NCI-H1092 (cell line): ENCODE measurements at places on chromosomes 6 and 20.

DNA sequence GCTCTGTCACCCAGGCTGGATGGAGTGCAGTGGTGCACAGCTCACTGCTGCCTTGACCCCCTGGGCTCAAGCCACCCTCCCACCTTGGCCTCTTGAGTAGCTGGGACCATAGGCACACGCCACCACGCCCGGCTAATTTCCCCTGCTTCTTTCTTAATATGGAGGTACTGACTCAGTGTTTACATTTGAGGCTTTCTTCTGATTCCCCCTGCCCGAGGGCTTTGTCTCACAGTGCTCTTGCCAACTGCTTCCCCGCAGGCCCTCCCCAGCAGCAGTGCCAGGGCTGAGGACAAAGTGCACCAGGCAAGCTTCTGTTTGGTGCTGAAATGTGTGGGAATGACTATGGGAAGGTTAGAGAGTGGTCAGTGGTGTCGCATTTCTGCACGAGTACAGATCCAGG, 34.8 kb downstream of the NR2E1 start:
- no peak for DNase-seq

- DNase-seq: no peak
These were observed 221.4 kb downstream of the PLCB4 start for GRCh38 chr20:9290331-9290730.

GRCh38 chr6:9834233-9834632, 580.6 kb downstream of the TFAP2A start:
- DNase-seq: no peak

GRCh38 chr6:108795814-108796213, 52.4 kb upstream of the ARMC2 start:
- DNase-seq: no peak

- DNase-seq: no peak
These were observed 123.8 kb upstream of the TMEM170B start for GRCh38 chr6:11413728-11414127.

DNA sequence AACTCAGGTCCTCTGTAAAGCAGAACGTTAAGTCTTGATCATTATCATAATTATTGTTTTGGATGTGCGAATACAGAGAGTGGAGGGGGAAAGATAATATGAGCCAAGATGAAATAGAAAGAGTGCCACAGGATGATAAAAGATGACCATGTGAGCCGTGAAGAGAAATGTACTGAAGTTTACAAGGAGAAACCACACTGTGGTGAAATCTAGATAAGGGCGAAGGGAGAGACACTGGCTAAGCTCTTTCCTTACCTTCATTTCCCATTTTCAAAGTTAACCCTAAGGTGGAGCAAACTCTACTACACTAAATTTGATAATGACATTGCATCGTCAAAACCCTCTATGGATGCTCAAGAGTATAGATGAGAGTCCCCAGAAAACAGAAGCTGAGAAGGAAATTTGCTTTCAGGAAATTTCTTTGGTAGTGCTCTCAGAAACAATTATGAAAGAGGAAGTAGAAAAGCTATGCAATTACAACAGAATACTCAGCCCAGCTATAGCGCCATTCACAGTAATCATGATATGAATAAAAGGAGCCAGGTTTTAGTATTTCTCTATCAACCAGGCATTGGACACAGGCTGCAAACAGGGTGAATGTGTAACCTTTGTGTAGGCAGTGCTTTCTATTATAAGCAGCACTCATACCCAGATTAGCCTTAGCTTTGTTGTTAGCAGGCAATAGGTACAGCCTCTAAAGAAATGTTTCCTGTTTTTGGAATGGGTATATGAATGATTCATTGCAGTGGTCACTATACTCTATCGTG, 1080.7 kb downstream of the GRIK2 start:
- no peak for DNase-seq

DNA sequence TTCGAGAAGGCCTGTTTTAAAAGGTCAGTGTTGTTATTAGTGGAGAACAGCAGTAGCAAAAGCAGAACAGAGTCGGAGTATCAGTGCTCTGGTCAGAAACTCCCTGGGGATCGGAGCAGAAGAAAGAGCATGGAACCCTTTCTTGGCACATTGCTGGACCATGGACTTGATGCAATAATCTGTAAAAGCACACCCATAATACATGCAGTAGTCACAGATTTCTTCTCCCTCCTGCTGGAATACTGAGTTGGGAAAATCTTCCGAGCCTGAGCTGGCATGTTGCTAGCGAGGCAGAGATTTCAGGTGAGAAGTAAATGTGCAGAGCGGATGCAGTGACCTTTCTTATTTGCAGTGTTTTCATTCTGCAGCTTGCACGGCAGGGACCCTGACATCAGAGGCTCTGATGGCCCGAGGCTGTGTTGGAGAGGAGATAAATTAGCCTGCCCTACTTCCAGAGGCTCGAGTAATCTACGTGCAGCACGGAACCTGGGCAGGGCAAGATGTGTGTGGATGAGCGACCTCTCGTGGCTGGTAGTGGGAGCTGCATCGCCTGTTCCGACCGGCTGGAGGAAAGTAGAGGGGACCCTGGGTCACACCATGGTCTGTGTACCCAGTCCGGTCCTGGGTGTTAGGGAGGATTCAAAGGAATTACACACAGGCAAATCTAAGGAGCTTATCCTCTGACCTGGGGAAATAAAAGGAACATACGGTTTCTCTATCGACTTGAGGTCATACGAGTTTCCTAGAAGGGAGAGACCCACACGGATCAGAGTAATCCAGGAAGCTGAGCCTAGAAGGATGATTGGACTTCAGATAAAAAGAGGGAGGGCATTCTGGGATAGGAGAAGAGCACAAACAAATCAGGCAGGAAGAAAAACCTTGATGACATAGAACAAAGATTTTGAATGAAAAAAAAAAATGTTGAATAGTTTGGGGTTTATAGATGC, 137.0 kb upstream of the STMND1 start:
- no peak for DNase-seq

DNA sequence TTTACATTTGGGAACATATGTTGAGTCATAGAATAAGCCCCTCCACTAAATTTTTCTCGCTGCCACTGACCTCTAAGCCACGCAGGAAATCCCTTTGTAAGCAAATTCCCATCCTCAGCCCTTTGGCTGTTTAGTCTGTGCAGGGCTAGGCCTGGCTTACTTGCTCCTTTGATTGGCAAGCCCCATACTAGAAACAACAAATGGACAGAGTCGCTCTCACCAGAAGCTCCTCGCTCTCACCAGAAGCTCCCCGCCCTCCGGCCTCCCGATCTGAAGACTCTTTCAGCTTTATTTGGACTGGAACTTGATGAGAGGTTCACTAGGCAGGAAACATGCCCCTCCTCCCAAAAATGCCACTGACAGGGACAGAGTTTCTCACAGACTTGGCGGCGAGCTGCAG, 149.2 kb upstream of the EXOC2 start:
- no peak for DNase-seq

DNA sequence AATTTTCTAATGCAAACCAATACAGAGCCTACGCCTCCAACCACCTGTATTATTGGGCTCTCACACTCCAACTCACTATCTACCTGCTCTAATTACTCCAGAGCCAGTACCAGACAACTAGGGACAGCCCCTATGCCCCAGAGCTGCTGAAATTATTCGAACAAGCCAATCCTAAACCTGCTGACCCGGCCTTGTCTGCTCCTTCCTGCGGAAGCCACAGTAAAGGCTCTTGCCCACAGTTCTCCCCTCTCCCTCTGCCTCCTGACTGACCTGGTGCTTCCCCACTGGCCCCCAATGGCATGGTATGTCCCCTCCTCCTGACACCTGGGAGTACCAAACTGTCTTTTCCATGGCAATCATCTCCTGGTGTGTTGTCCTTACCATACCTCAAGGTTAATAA, 4.1 kb upstream of the TOX2 start:
- DNase-seq: no peak

DNA sequence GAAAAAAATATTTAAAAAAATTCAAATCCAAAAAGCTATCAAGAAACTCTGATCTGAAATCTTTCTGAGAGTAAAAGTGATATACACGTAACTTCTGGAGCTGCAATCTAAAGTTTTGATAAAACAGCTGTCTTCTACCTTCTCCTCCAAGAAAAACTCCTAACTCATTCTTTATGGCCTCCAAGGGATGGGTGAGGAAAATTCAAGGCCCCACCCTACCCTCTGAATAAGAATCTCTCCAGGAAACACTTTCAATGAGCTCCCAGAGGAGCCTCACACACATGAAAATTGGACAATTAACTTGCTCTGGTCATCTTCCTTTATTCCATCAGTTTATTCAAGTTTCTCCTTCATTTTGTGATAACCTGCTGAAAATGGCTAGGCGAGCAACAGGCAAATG, 93.4 kb downstream of the FNDC1 start:
- no peak for DNase-seq

DNA sequence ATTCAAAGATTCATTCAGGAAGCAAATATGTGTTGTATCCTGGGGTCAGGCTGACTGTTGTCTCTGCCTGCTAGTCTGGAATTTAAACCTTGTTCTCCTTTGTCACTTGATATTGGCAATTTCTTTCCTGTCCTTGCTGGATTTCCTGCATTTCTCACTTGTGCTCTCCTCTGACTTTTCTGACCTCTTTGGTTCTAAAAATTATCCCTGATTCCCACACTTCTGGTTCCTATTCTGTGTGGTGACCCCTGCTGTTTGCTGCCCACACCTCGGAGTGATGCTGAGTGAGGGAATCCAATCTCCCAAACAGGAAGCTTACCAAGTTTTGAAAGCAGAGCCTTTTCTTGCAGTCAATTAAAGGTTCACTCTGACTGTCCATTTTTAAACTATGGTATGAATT, 345.3 kb downstream of the CDKAL1 start:
- no peak for DNase-seq

DNA sequence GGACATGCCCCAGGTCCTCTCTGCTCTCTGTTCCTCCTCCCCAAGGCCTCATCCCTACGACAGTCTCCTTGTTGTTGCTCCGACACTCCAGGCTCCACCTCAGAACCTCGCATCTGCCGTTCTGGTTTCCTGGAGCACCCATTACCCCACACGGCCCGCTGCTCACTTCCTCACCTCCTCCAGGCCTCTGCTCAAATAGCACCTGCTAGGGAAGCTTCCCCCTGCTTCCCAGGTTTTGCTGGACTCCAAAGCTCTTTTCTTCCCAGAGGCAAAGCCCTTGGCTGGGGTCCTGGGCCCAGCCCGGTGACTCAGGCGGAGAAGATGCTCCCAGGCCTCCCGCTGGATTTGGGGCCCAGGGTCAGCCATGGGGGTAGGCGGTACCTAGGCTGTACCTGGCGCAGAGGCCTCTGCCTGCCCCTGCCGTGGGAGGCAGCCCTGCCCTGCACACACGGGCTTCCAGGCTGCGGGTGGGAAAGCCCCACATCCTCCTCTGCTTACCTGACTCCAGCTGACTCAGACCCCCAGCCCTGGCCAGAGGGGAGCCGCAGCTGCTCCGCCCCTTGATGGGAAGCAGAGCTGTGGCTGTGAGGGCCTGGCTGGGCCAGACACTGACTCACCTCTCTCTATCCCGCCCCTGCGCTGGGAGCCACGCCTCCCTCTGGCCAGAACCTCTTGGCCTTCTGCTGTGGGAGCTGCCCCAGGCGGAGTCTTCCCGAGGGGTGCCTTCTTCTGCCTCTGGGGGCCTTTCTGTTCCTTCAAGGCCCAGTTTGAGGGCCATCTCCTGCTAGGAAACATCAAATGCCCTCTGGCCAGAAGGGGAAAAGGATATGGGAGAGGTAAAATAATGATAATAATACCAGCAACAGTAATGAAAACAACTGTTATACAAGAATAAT, 130.5 kb downstream of the CEBPB start:
- DNase-seq: no peak

DNA sequence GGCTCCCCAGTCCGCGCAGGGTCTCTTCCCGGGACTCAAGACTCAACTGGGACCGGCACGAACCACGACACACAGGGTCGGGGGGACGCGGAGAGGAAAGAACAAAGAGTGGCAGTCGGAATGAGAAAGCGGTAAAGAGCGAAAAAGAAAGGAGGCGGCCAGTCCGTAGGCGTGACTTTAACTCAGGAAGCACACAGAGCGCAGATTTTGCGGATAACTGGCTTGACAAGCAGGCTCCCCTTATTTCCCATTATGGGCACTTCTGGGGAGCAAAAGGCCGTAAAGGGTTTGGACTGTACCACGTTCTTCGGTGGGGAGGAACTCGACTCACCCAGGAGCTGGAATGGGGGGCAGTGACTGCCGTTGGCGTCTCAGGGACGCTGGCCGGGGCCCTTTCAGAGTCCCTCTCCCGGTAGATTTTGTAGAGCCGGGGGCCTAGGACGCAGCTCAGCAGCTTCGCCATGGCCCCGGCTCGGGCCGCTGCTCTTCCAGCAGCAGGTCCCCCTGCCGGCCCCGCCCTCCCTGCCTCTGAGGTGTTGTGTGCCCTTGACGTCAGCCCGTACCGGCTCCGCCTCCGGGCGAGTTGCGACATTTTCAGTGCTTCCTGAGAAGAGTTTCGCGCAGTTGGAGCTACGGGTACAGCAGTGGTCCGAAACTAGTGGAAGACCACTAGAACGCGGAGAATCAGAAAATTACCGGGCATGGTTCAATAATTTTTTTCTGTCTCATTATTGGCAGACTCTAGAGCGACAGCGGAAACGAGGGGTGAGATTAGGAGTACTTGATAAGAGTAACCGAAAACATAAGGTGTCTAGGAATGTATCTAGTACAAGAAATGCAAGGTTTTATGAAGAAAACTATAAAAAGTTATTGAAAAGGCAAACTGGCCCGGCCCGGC, at the start of gene ABHD16A:
ABHD16A (minus strand) TSS at position 506 of the 898 bp plus-strand sequence; CDS start at position 463, 43 bp downstream.
- peak; percentile 88 for DNase-seq

- DNase-seq: no peak
These were observed 118.2 kb downstream of the TENT5A start for GRCh38 chr6:81634155-81634880.

DNA sequence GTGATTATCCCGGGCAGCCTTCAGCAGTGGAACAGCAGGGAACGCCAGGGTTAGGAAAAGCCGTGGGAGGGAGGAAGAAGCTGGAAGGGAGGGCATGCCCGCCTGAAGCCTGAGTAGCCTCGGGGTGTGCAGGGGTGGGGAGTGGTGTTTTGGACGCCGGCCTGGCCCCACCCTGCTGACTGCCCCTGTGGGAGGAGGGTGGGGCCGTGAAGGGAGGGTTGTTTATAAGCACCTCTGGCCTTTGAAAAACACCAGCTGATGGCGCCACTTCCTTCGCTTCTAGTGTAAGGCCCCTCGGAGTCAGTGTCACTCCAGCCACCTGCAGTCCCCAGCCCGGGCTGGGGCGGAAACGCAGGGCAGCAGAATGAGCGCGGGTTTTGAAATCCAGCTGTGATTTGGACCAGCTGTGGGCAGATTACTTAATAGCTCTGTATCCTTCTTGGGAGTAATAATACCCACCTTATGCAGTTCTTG, 52.8 kb upstream of the BMP6 start:
- DNase-seq: no peak

GRCh38 chr20:34089655-34090345, 22.2 kb downstream of the EIF2S2 start:
- peak; percentile 66 for DNase-seq
